ENCODE measurements at places on chromosomes 16 and 17. TPM values are rescaled to one million over a fixed set of nuclear protein-coding genes. Genes with fewer than 3 reads are reported as not detected.

- no peaks in the 10 kb centered on the region for H3K4me1 ChIP-seq
- no peak overlapping the region for H3K4me3 ChIP-seq
- no peaks in the 10 kb centered on the region for H3K27me3 ChIP-seq
Measured at GRCh38 chr17:73983621-73984400, 219.7 kb upstream of the RPL38 start.

Gene TTYH2
- 2.0 TPM for polyA plus RNA-seq

Gene MT1X
- 253 TPM for polyA plus RNA-seq

GRCh38 chr17:35778641-35779196 is 16.7 kb downstream of the MMP28 start:
- no peak overlapping the region for H3K27ac ChIP-seq
- no peaks in the 10 kb centered on the region for H3K36me3 ChIP-seq
- peaks cover 2% of the 10 kb centered on the region for H3K4me1 ChIP-seq
- no peak overlapping the region for H3K4me3 ChIP-seq
- no peak for DNase-seq
- peaks cover 2% of the 10 kb centered on the region for H3K27me3 ChIP-seq

DNA sequence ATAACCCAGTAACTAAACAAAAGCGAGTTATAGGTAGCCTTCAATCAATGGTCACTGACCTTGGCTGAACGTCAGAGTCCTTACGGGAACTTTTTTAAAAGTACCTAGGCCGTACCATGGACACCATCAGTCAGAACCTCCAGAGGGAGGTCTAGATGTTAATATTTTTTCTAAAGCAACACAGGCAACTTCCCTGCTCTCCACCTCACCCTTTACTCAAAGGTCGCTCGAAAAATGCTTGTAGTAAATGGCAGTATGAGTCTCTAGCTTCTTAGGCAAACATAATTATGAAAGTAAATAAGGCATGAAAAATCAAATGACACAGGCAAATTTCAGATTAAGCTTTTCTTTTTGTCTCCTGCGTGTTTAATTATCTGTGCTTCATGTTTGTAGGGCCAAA is 82.1 kb downstream of the SLC39A11 start:
- H3K36me3 ChIP-seq: peaks cover 3% of the 10 kb centered on the region
- H3K4me3 ChIP-seq: no peak overlapping the region
- H3K4me1 ChIP-seq: no peaks in the 10 kb centered on the region
- H3K27me3 ChIP-seq: no peaks in the 10 kb centered on the region

Gene TEKT5
- polyA plus RNA-seq: not detected

Gene CCL22
- polyA plus RNA-seq: 0.16 TPM

Gene RTN4RL1
- polyA plus RNA-seq: not detected

- H3K27ac ChIP-seq: no peak overlapping the region
- no peaks in the 10 kb centered on the region for H3K4me1 ChIP-seq
- no peak for DNase-seq
- no peaks in the 10 kb centered on the region for H3K36me3 ChIP-seq
Measured at GRCh38 chr16:59907611-59908010, 1173.5 kb upstream of the GOT2 start.

GRCh38 chr17:80978499-80979497 is 12.8 kb upstream of the CHMP6 start:
- H3K36me3 ChIP-seq: no peaks in the 10 kb centered on the region
- DNase-seq: no peak
- no peak overlapping the region for H3K4me3 ChIP-seq
- H3K4me1 ChIP-seq: no peaks in the 10 kb centered on the region
- H3K27me3 ChIP-seq: no peaks in the 10 kb centered on the region

Gene CMC2
- 129 TPM for polyA plus RNA-seq

GRCh38 chr17:80876950-80877728 is 114.5 kb upstream of the CHMP6 start:
- no peaks in the 10 kb centered on the region for H3K4me1 ChIP-seq
- H3K36me3 ChIP-seq: no peaks in the 10 kb centered on the region
- no peaks in the 10 kb centered on the region for H3K27me3 ChIP-seq
- peak; percentile 26 for DNase-seq

Gene PKMYT1
- 24.7 TPM for polyA plus RNA-seq

- H3K27ac ChIP-seq: no peak overlapping the region
- no peaks in the 10 kb centered on the region for H3K27me3 ChIP-seq
- no peak overlapping the region for H3K4me3 ChIP-seq
- no peaks in the 10 kb centered on the region for H3K36me3 ChIP-seq
- no peak for DNase-seq
- no peaks in the 10 kb centered on the region for H3K4me1 ChIP-seq
Measured at GRCh38 chr16:49665482-49666230, 190.3 kb downstream of the ZNF423 start.

DNA sequence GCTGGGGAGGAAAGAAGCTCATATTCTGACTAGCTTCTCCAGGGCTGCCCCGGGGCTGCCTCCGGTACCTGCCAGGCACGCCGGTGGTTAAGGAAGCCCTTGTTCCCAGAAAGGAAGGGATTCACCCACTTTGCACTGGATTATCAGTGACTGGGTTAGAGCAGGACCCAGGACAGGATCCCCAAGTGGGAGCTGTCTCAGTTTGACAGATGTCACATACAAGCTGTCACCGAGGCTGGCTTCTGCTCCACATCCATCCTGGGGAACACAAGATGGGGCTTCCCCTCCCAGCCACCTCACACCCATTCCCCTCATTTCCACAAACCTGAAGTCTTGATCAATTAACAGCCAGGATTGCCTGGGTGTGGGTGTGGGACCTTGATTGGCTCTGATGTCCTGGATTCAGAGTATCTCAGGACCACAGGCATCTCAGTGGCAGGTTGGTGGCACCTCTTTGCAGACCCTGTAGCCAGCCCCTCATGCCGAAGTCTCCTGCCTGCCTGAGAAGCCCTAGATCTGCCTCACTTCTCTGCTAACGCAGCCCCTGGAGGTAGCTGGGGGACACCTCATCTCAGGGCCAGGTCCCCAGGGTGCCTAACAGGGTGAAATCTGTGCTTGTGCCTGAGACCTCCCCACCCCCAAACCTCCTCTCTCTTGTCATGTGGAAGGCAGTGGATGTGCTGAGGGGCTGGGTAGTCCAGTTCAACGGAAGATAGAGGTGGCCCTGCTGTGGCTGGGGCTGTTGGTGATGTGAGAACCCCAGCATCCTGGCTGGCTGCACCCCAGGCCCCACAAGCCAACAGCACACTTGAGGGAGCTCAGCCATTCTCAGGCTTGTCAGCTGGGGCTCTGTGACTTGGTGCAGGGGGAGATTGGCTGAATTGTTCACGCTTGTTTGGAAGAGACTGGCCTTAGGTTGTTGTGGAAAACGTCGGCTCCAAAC is 1.4 kb downstream of the CACNG5 start:
- H3K4me3 ChIP-seq: no peak overlapping the region
- H3K36me3 ChIP-seq: no peaks in the 10 kb centered on the region
- no peak overlapping the region for H3K27ac ChIP-seq

DNA sequence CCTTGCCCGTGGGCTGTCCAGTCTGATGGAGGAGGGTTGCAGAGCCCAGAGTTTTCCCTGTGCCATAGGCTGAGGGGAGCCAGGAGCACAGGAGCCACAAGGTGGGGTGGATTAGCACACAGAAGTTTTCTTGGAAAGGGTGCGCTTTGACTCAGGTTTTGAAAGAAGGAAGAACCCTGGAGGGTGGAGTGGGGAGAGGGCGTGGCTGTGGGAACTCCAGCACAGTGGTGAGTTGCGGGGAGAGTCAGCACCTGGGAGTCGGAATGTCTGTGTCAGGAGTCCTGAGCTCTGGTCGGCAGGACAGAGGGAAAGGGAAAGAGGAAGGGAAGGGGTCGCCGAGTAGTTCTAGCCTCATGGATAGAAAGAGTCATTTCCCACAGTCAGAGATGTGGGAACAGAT is 8.9 kb upstream of the KRT14 start:
- H3K4me3 ChIP-seq: no peak overlapping the region
- H3K27ac ChIP-seq: no peak overlapping the region
- H3K36me3 ChIP-seq: no peaks in the 10 kb centered on the region

Gene MT1M
- 3.5 TPM for polyA plus RNA-seq

Gene TP53TG3B
- not detected for polyA plus RNA-seq

Gene PPP1R1B
- 37.5 TPM for polyA plus RNA-seq

DNA sequence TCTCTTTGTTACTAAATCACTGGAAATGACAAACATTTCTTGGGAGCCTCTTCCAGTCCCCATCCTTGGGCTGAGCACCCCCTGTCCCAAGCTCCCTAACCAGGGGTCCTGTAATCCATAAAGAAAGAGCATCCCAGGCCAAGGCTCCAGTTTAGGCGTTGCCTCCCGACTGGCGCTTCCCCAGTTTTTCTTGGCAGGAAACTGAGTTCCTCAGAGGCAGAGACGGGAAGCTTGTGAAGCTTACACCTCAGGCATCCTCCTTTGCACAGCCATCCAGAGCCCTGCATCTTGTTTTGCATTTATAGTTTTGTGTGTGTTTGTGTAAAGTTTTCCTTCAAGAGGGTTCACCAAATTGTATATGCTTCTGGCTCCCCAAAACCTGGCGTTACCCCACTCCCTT is 7.1 kb downstream of the COPZ2 start:
- H3K27me3 ChIP-seq: no peaks in the 10 kb centered on the region
- no peaks in the 10 kb centered on the region for H3K36me3 ChIP-seq
- peaks cover 2% of the 10 kb centered on the region for H3K4me1 ChIP-seq
- no peak overlapping the region for H3K27ac ChIP-seq
- no peak for DNase-seq

- H3K4me1 ChIP-seq: no peaks in the 10 kb centered on the region
- H3K27me3 ChIP-seq: no peaks in the 10 kb centered on the region
- no peak overlapping the region for H3K4me3 ChIP-seq
- H3K36me3 ChIP-seq: no peaks in the 10 kb centered on the region
- DNase-seq: no peak
Measured at GRCh38 chr16:3349175-3349574, 6.5 kb upstream of the OR2C1 start.

DNA sequence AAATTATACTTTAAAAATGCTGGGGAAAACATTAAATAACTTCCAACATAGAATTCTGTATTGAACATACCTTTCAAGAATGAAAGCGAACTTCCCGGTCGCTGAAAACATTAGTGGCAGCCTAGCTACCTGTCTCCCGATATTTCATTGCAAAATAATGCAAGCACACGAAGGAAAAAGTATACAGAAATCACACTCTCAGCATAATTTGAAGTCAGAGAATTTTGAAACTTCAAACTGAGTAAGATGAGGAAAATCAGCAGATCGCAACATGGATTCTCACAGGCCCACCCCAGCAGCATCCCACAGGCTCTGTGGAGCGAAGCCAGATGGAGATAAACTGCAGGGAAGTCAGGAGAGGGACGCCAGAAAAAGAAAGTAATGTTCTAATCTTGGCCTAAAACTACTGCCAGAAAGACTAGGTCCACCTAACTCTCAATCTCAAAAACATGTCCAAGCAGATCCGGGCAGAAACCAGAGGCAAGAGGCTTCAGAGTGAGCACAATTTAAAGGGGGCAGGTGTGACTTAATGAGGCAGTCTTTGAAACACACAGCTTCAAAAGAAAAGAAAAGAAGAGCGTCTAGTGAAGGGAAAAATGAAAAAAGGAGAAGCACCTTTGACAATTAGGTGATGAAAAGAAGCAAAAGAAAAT is 4.8 kb upstream of the GOSR1 start:
- no peak overlapping the region for H3K4me3 ChIP-seq
- no peaks in the 10 kb centered on the region for H3K27me3 ChIP-seq
- H3K27ac ChIP-seq: no peak overlapping the region
- no peaks in the 10 kb centered on the region for H3K36me3 ChIP-seq
- no peaks in the 10 kb centered on the region for H3K4me1 ChIP-seq

GRCh38 chr17:76626442-76626841 is 17.1 kb downstream of the ST6GALNAC1 start:
- no peak overlapping the region for H3K4me3 ChIP-seq
- H3K4me1 ChIP-seq: no peaks in the 10 kb centered on the region
- H3K27me3 ChIP-seq: no peaks in the 10 kb centered on the region

DNA sequence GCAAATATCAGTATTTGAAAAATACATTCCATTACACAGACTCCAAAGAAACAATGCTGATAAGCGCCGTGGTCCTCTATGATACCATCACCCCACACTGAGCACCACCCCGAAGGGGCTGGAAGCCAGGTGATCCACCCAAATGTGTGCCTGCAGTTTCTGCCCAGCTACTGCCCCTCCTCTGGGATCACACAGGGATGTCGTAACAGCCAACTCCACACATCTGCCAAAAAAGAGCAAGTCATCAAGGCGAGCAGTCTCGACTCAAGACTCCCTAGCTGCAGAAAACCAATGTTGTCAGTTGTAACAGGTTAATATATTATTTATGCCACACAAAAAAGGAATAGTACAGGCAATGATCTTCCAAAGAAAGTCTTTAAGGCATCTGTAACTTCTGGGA is 21.0 kb downstream of the CYB5D2 start:
- H3K4me1 ChIP-seq: no peaks in the 10 kb centered on the region
- no peaks in the 10 kb centered on the region for H3K27me3 ChIP-seq
- no peak for DNase-seq
- no peak overlapping the region for H3K27ac ChIP-seq

- no peak overlapping the region for H3K27ac ChIP-seq
- no peak for DNase-seq
- no peaks in the 10 kb centered on the region for H3K27me3 ChIP-seq
- no peak overlapping the region for H3K4me3 ChIP-seq
- H3K4me1 ChIP-seq: no peaks in the 10 kb centered on the region
Measured at GRCh38 chr17:63987221-63988126, 10.7 kb upstream of the PRR29 start.

GRCh38 chr16:57970970-57971369 is at the start of gene CNGB1:
Gene CNGB1 (minus strand): TSS chr16:57971128. CDS start chr16:57967286, 3,842 bp downstream.
- H3K4me1 ChIP-seq: no peaks in the 10 kb centered on the region
- H3K27ac ChIP-seq: no peak within 1 kb of the TSS
- H3K4me3 ChIP-seq: no peak within 1 kb of the TSS
- DNase-seq: no peak
- H3K27me3 ChIP-seq: no peaks in the 10 kb centered on the region

DNA sequence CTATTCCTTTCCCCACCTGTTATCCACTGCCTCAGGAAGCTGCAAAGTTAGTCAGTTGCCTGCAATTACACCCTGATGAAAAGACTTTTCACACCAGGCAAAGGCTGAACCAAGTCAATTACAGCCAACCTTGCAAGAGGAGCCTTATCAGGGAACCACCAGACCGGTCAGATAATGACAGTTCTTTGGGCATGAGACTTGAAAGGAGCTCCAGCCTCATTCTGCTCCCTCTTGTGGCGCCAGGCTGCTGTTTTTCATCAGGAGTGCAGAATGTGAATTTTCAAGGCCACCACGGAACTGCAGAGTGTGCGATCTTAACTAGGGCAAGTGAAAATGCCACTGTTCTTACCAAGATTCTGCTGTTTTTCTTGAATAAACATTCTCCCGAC is 22.5 kb downstream of the DNAI2 start:
- H3K27me3 ChIP-seq: no peaks in the 10 kb centered on the region
- H3K27ac ChIP-seq: peak overlapping the region; percentile 53

GRCh38 chr17:78253946-78254672 is 22.7 kb downstream of the TMEM235 start:
- DNase-seq: peak; percentile 95
- H3K4me3 ChIP-seq: peak overlapping the region; percentile 73
- no peaks in the 10 kb centered on the region for H3K36me3 ChIP-seq
- H3K27ac ChIP-seq: peak overlapping the region; percentile 47
- no peaks in the 10 kb centered on the region for H3K27me3 ChIP-seq
